ENCODE measurements at places on chromosomes 3 and 15. TPM values are rescaled to one million over a fixed set of nuclear protein-coding genes. Genes with fewer than 3 reads are reported as not detected.

- DNase-seq, result no peak
These were observed 11.9 kb downstream of the STT3B start for GRCh38 chr3:31544634-31545033.

DNA sequence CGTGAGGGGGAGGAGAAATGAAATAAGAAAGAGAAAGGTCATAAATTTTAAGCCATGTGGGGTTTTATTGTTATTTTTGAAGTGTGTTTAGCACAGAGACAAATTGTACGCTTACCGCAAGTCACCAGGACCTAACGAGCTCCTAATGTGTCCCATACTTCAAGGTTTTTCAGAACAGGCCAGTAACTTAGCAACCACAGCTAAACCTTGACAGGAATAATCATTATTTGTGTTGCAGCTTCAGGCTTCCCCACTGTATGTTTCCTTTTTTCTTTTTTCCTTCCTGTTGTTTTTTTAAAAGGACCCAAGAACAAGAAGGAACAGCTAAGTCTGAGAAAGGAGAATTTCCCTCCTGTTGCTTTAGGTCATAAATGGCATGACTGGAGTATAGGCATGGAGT lies 160.8 kb downstream of the TUSC7 start:
- no peak for DNase-seq

DNA sequence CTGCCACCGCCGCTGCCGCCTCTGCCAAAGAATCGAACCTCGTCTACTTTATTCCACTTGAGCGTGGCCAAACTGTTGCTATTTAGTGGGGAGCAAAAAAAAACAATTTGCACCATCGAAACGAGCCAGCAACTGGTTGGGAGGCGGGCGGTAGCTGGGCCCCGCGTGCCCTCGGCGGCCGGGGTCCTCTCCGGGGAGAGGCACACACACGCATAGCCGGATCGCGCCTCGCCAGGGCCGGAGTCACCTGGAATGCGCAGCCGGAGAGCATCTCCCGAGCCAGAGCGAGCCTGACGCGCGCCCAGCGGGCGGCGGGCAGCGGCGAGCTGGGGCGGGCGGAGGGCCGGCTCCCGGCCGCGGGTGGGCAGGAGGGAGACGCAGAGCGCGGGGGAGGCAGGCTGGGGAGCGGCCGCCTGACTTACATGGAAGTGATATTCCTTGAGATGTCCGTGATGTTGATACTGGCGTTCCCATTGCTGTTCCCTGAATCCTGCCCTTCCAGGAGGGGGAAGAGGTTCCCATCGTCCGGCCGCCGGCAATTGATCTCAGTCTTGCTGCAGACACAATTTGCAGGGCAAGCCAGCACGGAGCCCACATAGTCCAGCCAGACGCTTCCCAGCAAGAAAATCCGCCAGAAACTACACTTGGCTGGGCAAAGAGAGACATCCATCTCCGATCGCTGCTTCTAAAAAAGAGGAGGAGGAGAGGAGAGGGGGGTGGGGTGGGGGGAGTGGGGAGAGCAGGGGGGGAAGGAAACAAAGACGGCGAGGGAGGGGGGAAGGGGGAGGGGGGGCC lies 858 bp downstream of the NTRK3 start:
- DNase-seq, result no peak

DNA sequence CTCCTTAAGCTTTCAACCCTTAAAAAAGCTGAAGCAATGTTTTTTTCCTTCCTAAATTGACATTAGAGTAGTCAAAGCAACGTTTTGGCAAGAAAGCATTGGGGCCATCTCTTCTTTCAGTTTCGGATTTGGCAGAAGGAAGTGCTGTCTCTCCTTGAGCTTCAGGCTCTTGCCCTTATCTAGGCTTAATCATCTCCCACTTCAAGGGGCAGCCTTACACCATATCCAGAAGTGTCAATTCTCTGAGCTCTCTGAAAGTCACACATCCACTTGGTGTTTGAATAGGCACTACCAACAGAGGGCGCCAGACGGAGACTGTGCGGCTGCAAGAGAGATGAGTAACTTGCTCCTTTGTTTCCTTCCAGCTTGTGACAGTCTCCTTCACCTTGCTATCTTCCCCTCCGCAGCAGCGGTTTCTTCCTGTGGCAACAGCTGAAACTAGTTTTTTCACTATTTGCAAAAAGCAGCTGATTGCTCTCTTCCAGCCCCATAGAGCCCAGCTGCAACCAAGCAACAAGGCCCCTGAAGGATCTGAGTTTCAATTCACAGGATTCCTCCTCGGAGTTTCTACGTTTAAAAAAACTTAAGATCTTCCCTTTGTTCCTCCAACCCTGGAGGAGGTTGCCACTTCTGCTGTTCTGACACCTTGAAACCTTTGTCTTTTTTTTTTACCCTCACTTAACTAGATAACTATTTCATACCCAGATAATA lies 147.0 kb upstream of the SLCO3A1 start:
- DNase-seq, result no peak

DNA sequence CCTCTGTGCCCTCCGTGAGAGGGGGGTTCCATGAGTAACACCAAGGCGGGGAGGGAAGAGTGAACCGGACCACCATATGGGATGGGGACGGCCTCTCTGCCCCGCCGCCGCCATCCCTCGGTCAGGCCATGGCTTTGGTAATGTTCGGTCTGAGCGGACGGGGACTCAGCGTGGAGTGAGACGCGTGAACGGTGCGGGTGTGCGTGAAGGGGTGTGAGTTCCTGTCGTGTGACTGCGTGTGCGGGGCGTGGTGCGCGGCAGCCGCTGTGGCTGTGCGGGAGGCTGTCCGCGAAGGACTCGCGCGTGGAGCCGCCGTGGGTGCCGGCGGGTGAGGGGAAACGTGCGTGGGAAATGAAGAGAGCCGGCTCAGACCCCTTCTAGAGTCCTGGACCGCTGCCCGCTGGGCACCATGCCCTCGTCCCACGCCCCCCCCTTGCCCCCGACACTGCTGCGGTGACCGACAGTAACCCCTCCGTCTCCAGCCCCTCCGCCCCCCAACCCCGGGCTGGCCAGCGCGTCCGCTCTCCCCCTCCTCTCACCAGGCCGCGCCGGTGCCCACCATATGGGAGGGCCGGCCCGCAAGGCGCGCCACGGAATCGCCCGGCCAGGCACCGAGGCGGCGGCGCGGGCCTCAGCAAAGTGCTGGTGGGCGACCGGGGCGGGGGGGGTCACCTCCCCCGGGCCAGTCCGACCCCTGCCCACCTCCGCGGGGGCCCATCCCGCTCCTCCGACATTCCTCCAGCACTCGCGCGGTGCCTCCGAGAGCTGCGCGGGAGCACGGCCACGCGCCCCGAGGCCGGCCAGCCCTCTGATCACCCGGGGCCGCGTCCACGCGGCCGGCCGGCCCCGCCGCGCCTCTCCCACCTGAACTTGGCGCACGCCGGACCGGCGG lies 589 bp downstream of the KLF15 start:
- DNase-seq, result no peak

DNA sequence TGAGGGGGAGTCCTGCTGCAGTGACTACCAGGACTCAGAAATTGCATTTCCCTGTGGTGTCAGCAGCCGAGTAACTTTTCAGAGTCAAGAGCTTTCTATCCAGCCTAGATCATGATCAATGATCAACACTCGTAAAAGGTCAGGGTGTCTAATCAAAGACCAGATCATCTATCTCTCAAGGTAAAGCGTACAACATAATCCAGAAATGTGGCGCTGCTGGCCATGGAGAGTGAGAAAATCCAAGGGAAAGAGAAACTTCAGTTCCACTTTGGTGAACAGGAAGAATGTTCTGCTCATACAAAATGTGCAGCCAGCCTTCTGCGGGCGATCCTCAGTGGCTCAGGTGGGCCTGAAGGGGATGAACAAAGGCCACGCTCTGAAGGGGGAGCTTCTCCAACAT lies 1005.8 kb upstream of the NR2F2 start:
- DNase-seq, result peak; percentile 45

DNA sequence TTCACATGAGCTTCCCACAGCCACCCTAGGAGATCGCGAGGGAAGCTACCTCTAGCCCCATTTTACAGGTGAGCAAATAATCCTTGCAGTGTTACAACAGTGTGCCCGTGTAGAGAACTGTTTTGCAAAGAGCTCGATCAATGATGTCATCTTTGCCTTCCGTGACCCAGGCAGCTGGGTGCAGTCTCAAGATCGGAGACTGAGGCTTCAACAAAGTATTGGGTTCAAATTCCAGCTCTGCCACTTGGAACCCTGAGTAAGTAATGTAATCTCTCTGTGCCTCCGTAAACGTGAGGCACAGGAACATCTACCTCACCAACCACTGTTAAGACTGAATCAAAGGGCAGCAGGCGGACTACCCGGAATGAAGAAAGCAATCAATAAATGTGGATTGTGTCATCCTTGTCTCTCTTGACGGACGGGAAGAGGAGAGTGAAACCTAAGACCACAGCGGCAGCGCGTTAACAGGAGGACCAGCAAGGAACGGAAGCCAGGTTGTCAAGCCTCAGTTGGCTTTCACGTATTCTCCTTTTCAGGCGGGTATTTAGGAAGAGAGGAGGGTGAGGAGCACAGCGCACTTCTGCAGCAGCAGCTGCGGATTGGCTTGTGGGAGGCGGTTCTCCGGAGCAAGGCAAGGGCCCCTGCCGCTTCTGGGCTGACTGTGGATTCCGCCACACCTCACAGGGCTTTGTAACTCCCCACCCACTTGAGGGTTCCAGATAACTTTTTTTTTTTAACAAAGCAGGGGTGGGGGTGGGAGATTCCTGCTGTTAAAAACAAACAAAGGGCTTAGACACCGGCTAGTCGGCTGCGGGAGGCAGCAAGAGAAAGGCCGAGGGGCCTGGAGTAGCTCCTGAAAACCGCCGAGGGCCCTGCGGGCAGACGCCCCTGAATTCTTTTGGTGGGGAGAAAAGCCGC lies 1.5 kb upstream of the SMAD3 start:
- DNase-seq, result peak; percentile 41

DNA sequence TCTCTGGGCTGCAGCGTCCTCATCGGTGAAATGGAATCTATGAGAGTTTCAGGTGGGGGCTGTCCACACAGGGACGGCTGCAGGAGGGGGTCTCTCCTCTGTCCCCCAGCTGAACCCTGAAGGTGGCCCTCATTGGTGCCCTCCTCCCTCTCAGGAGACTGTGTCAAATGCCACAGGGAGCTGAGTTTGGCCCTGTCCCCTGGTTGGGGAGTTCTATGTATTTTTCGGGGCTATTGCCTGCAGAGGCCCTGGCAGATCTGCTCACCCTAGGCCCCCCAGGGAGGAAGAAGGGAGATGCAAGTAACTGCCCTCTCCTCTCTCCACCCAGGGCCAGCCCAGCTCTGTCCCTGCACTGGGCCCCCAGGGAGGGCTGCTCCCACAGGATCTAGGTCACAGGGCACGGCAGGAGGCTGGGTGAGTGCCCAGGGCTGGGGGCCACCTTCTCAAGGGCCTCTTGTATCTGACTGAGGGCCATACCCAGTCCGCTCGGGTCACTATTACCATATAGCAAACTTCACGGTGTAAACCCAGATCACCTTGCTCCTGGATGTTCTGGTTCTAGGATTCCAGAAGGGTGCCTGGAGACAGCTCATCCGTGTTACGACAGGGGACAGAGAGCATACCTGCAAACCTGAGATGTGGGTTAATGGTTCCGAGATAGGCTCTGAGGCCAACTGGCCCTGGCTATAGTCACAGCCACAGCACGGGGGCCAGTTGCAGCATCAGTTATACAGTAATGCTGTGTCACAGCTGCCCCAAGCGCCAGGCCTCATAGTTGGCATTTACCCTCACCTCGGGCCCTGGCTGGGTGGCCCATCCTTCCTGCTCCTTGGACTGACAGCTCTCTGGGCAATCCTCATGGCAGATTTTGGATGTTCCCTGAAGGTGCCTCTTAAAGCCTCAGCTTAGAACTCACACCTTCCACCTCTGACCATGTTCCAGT lies 102.4 kb upstream of the PRR23E start:
- DNase-seq, result no peak

DNA sequence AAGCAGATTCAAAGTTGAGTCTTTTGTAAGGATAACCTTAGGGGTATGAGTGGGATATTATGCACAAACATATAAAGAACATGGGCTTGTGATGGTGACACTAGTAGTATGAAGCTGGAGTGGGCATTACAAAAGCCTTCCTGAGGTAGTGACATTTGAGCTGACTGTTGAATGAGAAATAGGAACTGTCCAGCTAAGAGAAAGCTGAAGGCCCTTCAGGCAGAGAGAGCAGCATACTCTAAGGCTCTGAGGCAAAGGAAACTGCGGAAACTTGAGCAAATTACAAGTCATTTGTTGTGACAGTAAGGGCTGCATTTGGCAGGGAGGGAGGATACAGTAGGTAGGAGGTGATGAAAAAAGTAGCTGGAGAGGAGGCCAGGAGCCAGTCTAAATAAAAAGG lies 190.7 kb upstream of the CD96 start:
- no peak for DNase-seq

DNA sequence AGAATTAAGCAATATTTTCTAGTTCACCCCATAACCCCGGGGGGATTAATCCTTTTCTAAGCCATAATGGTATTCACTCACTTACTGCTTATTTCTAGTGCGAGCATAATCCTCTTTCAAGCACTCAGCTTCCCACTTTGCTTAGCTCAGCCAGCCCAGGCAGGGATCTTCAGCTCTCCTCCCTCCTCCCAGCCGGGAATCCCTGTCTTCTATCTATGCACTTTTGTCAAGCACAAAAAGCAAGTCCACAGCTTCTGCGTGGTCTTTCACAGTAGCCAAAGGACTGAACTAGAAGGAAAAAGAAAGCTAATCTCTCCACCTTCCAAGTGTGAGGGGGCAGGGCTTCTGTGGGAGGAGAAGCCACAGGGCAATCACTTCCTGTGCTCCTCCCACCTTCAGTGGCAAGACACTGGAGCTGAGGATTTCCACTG lies 62.8 kb downstream of the PEX5L start:
- DNase-seq, result no peak

DNA sequence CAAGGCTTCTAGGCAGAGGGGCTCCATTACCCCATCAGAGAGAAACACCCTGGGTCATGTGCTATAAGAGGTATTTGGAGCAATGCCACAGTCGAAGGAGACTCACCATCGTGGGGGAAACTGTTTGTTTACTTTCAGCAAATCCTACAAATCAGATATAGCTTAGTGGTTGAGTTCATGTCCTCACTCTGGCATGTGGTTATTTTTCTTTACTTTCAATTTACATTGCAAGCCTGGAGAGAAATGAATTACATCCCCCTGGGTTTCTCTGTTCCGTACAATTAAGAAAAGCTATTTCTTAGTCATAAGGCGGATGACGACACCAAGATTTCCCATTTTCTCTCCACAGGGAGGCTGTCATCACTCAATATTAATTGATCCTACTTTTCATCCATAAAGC lies 36.9 kb downstream of the RFTN1 start:
- DNase-seq, result no peak

- no peak for DNase-seq
These were observed 63.5 kb upstream of the CCDC54 start for GRCh38 chr3:107313711-107314110.

- no peak for DNase-seq
These were observed 516.5 kb downstream of the NLGN1 start for GRCh38 chr3:173913974-173914421.

GRCh38 chr3:139322346-139322745 lies 21.5 kb upstream of the MRPS22 start:
- DNase-seq, result no peak

GRCh38 chr3:151895478-151896241 lies 22.2 kb downstream of the SUCNR1 start:
- DNase-seq, result no peak

KLHL6 gene
- polyA plus RNA-seq, result 1.2 TPM

ONECUT1 gene
- 0.21 TPM for polyA plus RNA-seq

GPR62 gene
- polyA plus RNA-seq, result 0.49 TPM

ALCAM gene
- 141 TPM for polyA plus RNA-seq

SAMD7 gene
- polyA plus RNA-seq, result not detected

SOX14 gene
- polyA plus RNA-seq, result not detected

TJP1 gene
- 164 TPM for polyA plus RNA-seq

Data from right renal cortex interstitium (tissue), 3 donors.